ENCODE measurements at places on chromosomes 11 and 22.
A peak's percentile ranks its signal among the peaks of the same experiment; 100 is the strongest.

DNA sequence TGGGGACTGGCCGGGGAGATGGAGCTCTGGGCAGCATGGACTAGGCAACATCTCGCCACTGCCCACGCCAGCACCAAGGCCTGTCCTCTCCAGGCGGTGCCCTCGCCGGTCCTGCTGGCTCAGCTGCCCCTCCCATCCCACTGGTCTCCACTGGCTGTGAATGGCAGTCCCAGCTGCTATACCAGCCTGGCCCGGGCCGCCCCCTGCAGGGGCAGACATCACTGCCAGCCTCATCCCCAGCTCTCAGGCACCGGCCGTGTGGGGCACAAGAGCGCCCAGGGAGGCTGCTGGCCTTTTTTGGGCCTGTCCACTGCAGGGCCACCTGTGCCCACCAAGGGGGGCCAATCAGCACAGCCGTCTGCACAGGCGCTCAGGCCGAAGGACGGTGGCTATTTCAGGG is 30.1 kb upstream of the H19 start:
- no peak for DNase-seq

GRCh38 chr11:43937434-43938411 is 4.7 kb upstream of the C11orf96 start:
- DNase-seq, result no peak

GRCh38 chr11:7671347-7672215 is 1.7 kb downstream of the CYB5R2 start:
- DNase-seq, result no peak

DNA sequence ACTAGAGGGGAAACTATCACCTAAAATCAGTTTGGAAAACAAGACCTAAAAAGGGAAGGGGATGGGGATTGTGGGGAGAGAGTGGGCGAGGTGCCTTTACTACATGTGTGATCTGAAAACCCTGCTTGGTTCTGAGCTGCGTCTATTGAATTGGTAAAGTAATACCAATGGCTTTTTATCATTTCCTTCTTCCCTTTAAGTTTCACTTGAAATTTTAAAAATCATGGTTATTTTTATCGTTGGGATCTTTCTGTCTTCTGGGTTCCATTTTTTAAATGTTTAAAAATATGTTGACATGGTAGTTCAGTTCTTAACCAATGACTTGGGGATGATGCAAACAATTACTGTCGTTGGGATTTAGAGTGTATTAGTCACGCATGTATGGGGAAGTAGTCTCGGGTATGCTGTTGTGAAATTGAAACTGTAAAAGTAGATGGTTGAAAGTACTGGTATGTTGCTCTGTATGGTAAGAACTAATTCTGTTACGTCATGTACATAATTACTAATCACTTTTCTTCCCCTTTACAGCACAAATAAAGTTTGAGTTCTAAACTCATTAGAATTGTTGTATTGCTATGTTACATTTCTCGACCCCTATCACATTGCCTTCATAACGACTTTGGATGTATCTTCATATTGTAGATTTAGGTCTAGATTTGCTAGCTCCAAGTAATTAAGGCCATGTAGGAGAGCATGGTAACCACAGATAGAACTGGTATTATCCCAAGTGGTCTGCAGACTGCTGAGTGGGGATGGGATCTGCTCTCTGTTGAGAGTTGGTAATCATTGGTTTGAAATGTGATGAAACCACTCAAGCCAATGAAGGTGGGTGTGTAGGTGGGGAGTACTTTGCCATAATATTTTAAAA is 3.6 kb downstream of the NEAT1 start:
- no peak for DNase-seq

DNA sequence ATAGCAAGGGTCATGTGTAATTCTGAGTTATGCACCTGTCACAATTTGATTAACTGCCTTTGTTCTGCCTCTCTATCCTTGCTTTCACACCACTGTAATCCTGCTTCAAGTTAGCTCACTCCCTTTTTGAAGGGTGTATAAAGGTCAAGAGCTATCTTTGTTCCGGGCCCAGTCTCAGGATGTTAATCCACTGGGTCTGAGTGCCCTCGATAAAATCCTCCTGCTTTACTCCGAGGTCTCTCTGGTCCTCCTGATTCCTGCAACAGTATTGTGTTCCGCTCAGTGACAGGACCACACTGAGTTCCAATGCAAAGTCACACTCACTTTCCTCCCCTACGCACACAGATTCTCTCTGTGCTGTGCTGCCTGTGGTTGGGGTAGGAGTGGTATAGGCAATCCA is 186.5 kb downstream of the DYNC2H1 start:
- no peak for DNase-seq

DNA sequence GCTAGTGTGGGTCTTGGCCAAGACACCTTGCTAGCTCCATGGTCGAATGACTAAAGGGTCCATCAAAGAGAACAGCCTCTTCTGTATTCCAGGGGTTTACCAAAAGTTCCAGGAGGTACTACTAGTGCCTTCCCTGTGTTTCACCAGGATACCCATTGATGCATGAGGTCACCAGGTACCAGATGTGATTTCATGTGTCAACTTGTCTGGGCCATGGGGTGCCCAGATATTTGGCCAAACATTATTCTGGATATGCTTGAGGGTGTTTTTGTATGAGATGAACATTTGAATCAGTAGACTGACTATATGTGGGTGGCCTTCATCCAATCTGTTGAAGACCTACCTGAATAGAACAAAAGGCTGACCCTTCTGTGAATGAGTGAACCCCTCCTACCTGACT is 92.8 kb downstream of the GALNT18 start:
- DNase-seq, result no peak

GRCh38 chr11:110087812-110088534 is 5.2 kb upstream of the ZC3H12C start:
- DNase-seq, result peak; percentile 70

DNA sequence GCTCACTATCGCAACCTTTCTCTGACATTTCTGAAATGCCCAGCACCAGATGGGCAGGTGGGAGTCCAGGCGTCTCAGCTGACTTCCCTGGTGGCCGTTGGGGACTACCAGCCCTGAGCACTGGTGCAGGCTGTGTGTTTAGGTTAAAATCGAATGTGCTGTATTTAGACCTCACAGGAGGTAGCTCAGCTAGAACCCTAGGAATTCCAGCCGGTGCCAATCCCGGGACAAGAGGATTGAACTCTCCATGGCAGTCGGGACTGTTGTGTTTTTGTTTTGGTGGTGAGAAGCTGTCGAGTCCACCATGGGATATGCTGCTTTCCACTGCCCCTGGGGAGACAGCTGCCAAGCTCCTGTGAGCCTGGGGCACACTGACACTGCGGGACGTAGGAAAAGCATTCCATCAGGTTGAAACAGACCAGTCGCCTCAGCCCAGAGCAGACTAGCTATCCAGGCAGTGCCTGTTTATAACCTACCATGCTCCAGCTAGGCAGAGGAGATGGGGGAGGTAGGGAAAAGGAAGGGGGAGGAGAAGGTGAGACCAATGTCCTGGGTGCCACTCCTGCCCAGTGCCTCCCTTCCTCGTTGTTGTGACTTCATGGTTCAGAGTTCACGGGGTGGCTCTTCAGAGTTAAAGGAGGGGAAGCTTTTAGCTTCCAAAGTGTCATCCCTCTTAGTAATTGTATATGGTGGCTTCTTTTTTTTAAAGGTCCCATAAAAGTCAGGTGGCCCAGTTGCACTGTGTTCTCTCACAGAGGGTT is 53.0 kb downstream of the MICAL2 start:
- DNase-seq, result no peak

DNA sequence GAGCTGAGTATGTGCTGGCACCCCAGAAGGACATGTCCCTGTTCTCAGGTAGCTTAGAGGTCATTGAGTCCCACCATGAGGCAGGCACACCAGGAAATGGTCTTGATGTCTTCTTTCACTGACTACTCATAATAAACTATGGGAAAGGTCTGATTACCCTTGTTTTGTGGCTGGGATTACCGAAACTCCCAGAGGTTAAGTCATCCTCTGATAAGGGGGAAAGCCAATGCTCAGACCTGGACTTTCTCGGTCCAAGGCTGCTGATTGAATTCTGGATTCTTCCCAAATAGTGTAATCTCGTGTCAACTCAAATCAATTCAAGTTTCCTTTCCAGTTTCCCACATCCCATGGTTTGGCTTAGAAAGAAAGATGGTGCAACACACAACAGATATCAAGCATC is 3.7 kb upstream of the CD44 start:
- DNase-seq, result no peak

DNA sequence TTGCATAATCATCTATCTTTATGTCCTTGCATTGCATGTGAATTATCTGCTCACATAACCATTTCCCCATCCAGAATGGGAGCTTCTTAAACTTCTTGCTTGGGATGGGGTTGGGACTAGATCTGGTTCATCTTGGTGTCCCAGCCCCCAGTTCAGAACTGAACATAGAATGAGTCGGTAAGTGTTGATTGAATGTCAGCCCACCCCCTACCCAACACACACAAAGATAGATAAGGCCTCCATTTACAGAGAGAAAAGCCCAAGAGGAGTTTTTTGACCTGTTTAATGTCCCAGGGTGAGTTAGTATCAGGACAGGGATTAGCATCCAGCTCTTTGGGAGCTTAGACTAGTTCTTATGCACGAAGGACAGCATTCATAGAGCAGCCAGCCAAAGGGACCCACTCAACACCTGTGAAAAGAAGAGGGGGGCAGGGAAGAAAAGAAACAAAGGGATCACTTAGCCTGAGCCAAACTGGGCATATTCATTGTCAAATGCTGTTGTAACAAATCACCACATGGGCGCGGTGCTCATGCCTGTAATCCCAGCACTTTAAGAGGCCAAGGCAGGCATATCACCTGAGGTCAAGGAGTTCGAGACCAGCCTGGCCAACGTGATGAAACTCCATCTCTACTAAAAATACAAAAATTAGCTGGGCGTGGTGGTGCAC is 57.4 kb downstream of the CHRDL2 start:
- DNase-seq, result no peak

DNA sequence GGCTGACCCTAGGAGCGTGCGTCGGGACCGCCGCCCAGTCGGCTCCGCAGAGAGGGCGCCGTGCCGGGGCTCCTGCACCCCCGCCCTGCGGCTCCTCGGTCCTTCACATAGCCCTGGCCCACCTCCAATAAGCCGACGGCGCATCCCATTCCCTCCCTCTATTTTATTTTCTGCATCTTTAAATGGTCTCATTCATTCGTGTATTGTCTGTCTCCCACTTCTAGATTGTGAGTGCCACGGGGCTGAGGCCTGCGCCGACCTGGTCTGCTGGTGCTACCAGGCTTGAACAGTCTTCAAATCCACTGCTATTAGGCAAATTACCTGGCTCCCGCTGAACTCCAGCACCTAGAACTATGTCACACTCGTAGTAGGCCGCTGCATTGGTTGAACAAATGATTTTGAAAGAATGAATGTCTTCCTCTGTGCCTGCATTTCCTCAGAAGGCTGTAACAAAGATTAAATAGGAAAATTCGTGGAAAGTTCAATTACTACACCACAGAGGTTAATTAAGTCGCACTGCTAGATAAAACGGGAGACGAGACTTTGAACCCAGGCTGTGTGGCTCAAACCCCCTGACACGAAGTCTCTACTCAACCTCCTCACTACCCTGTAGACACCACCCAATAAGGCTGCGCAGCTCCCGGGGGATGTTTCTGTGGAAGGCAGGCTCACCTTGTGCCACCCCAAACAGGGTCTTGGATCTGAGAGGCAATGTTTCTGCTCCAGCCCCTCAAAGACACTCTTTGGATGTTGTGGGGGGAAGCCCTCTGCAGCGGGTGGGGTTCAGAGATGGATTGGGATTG is 1.2 kb upstream of the PPP1R14B start:
- no peak for DNase-seq

DNA sequence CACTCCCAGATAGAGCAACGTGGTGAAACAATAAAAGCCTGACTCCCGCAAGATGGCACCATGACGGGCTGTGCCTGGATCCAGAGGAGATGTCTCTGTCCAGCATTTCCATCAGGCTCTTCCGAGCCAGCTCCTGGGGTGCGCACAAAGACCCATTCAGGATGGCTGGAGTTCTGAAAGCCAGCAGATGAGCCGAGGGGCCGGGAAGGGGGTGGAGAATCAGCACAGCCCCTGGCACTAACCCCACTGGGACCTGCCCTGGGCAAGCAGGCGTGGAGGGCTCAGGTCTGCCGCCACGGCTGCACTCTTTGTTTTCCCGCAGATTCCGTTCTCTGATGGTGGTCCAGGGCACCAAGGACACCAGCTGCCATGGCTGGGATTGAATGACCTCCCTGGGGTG is 97.2 kb upstream of the BLID start:
- DNase-seq, result no peak

DNA sequence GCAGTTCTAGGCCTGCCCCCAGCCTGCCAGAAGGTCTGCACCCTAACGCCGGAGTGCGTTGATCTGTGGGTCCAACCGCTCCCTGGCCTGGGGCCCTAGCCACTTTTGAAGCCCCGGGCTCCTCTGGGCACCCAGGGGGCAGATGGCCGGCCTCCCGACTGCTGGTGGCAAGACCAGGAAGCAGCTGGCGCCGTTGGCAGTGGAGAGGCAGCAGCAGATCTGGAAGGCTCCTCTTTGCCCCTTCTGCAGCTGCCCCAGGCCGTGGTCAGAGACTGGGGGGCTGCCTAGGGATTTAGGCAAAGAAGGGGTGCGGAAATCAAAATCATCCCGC is 445 bp upstream of the VWCE start:
- DNase-seq, result no peak

DNA sequence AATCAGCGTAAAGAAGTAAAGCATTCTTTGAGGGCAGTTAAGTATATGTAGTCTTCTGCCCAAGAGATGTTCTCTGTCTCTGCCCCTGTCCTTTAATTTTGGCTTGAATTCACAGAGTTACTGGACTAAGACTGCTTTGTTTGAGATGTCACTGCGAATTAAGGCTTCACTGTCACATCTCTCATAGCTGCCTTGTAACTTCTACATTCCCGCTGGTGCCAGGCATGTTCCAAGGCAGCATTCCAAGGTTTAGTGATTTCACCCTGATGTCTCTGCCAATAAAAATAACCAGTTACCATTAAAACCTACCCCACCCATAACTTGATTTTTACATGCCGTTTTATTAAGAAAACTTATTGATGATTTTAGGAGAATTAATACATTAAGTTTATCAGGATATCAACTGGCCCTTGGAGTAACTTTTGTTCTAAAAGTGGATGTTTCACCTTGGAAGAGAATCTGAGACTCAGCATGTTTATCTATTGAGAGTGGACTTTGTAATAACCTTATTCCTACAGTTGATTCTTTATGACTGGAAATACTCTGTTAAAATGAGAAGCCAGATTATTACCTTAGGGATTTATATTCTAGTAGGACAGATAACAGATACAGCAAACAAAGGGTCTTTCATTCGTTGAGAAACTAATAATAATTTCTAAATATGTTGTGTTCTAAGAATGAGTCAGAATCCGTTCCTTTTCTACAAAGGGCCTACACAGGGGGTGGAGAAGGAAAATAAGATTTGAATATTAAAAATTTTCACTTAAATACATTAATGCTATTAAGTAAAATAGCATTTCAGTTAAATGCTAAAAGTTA is 110.2 kb downstream of the UVRAG start:
- DNase-seq, result no peak

DNA sequence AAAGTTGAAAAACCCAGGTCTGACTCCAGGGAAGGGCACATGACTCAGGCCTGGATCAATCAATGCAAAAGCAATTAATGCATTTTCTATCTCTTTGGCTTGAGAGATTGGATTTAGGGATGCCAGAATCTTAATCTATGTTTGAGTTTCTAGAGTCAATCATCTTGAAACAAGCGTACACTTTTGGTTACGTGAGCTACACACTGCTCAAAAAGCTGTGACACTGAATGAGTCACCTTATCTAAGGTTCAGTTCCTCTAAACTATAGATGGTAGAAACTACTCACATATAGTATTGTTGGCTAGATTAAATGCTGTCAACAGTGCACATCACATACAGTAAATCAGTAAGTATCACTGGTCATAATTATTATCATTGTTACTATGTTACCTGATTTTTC is 24.2 kb downstream of the MRE11 start:
- DNase-seq, result no peak
